ENCODE measurements at places on chromosomes 11 and 22.

DNA sequence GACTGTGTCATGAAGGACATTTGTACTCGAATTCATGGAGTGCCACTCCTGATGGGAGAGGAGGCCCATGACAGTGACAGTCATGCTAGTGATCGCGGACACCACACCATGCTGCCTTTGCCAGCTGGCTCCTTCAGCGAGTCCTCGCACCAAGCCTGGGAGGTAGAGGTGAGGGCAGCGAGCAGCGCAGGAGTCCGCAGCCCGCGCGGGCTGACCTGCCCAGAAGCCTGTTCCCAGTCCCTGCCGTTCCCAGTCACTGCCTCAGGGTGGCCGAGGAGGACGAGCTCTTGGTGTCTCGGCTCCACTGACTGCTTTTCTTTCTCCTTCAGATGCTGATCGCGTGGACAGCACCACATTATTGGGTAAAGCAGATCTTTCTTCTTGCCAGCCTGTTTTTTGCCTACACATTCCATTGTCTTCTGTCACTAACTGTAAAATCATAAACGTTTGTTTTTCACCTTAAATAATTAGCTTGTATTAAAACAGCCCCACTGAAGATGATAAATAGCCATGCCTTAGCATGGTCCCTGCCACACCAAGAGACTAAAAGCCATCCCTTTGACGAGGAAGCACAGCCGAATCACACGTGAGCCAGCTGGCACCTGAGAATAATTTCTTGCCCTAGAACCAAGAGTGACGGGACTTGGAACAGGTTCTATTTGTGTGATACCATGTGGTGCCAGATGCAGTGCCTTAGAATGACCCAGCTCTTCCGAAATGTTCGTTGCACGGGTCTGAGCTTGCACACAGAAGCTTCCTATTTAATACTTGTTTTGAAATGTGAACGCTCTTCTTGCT lies 25.5 kb downstream of the FAM118A start:
- DNase-seq, result no peak

DNA sequence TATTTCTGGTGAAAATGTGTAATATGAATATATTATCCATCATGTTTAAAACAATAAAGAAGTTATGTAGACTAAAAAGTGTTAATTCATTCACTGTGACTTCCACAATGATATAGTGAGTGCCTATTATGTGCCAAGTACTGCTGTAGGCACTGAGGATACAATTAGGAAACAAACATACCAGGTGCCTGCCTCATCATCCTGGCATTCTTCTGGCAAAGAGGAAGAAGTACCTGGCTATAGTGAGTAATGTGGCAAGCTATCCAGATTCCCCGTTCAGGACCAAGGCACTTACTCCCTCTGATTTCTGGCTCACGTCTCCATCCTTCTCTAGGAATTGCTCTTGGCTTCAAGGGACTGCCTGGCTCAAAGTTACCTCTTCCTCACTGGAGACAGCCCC lies 77.5 kb upstream of the CLMP start:
- peak; percentile 62 for DNase-seq

- DNase-seq, result peak; percentile 56
Observed at GRCh38 chr22:20456064-20456721, 18.6 kb upstream of the SCARF2 start.

- no peak for DNase-seq
Observed at GRCh38 chr22:26712158-26712557, 54.8 kb downstream of the MIAT start.

DNA sequence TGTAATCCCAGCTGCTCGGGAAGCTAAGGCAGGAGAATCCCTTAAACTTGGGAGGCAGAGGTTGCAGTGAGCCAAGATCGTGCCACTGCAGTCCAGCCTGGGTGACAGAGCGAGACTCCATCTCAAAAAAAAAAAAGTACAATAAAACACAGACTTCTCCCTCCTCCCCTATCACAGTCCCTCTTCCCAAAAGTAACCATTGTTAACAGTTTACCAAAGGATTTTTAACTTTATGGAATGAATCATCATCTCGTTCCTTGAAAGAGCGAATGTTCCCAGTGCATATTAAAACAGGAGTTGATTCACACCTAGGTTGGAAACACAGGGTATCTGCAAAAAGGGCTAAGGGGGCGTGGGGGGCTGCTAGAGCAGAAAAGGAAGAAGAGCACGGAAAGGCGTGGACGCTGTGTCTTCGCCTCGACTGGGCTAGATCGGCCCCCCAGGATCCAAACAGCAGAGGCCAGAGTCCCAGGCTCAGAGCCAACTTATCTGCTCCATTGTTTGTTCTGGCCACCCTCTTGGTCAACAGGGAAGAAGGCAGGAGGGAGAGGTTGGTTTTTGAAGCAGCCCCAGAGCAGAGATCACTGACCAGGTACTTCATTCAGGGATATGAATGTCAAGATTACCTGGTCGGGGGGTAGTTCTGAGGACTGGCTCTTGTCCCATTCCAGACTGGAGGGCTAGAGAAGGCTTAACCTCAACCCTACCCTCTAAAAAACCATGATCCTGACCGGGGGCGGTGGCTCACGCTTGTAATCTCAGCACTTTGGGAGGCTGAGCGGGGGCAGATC lies 2.1 kb upstream of the AHNAK start:
- peak; percentile 70 for DNase-seq

DNA sequence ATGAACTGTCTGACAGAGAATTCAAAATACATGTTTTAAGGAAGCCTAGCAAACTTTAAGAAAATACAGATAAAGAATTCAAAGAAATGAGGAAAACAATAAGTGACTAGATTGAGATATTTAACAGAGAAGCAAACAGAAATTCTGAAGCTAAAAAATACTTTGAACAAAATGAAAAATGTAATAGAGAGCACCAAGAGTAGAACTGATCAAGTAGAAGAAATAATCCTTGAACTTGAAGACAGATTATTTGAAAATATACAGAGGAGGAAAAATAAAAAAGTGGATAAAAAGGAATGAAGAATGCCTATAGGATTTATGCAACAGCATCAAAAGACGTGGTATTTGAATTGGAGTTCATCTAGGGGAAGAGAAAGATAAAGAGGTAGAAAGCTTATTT lies 101.9 kb upstream of the OR4B1 start:
- no peak for DNase-seq

DNA sequence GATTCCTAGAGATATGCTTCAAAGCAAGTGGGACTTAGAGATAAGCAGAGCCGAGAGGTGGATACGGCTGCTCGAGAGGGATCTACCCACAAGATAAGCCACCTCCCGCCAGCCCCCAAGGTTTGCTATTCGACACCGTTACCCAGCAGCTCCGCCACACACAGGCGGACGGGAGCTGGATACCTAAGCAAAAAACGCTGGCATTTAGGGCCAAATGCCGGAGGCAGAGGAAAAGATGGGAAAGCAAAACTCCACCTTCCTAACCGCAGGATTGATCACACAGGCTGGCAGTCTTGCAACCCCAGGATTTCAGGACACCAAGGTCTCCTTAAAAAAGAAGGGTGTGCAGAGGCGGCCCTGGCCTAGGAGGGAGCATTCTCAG lies 709 bp downstream of the FTH1 start:
- DNase-seq, result no peak

DNA sequence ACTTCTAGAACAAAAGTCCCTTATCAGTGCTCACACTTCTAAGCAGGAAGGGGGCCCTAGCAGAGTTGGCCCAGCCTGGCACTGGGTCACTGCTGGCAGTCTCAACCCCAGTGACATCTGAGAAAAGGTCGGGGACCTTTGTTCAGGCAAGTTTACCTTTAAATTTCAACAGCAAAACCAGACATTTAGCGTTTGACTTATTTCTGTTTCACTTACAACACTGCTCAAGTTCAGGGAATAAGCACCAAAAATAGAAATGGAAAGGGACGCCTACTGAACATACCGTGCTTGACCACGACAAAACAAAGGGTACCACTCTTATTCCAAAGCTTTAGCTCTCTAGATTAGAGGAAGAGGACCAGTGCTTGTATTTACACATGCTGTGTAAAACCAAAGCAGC lies 26.2 kb downstream of the PITPNB start:
- DNase-seq, result no peak

- no peak for DNase-seq
Observed at GRCh38 chr11:76234416-76235232, 28.3 kb upstream of the WNT11 start.

GRCh38 chr22:18042685-18043084 lies 18.3 kb upstream of the MICAL3 start:
- DNase-seq, result no peak

DNA sequence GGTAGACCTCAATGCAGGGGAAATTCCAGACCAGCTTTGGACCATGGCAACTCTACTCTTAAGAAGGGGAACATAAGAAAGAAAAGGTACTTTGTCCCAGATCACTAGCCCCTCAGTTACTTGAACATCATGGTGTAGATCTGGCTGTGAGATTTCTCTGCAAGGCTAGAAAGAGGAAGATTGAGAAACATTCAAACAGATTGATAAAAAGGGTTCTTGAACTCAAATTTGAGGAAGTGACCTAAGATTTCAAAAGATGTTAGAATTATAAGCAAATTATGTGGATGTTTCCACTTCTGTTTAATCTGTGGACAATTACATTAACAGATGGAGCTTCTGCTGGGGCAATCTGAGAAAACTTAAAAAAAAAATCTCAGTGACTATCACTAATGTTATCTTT lies 21.8 kb upstream of the UPB1 start:
- no peak for DNase-seq

- DNase-seq, result no peak
Observed at GRCh38 chr11:126118806-126119205, 56.1 kb upstream of the CDON start.

DNA sequence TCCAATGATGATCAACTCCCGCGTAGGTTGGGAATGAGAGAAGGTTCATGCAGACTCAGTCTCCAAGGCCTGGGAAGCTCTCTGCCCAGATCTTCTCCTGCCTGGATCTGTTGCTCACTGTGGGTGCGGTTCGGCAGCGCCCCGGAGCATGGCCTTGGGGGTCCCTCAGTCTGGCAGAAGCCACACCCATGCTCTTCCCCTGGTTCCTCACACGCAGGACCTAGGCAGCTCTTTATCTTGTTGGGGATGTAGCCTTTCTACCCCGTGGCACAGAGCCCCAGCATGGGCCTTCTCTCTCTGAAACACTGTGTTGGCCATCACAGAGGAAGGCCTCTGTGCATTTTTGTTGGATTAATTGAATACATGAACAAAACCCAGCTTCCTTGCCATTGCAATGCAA lies 1461.6 kb downstream of the BRD1 start:
- DNase-seq, result no peak

GRCh38 chr11:69303427-69303826 lies 9.5 kb downstream of the MYEOV start:
- no peak for DNase-seq

- no peak for DNase-seq
Observed at GRCh38 chr11:75014129-75014528, 25.4 kb downstream of the NEU3 start.

GRCh38 chr22:39490135-39490798 lies 11.8 kb upstream of the MIEF1 start:
- DNase-seq, result peak; percentile 85

DNA sequence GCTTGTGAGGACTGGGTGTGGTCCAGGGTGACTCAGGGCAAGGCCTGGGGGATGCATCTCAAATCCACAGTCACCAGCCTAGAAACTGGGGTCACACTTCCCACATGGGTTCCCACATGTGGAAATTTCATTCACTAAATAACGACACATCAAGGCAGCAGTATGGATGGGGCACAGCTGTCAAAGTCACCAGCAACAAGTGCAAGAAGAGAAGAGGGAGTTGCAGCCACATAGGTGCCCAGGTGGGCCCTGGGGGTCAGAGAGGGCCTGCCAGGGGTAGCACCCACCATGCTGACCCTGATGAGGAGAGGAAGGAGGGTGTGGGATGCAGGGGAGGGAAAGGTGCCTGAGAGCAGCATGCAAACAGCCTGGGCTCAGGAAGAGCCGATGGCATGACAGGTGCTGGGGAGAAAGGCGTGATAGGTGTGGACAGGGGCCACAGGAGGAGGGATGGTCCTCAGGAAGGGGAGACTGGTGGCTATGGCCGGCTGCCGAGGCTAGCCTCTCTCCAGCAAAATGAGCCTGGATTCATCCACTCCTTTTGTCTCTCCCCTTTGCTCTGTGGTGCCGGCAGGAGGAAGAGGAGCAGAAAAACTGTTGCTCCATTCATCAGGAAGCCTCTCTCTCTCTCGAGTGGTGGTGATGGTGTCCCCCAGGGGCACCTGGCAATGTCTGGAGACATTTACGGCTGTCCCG lies 22.3 kb downstream of the DGCR6L start:
- no peak for DNase-seq

DNA sequence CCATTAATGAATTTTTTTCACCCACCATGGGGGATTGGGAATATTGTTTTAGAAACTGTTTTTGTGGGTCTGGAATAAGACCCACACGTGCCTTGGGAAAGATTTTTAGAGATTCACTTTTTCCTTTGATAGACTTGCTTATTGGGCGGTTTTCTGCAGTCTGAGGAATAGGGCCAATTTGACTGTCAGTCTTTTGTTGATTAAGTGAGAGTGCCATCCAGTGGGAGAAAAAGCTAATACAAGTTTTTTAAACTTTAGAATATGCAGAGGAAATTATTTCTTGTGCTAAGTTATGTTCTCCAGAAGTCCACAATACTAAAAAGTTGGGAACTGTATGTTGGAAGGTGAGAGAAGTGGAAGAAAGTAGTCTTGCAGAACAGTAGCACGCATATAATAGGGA lies 56.1 kb downstream of the PRMT3 start:
- peak; percentile 58 for DNase-seq

GRCh38 chr11:73326929-73327811 lies 19.1 kb downstream of the ARHGEF17 start:
- DNase-seq, result no peak

DNA sequence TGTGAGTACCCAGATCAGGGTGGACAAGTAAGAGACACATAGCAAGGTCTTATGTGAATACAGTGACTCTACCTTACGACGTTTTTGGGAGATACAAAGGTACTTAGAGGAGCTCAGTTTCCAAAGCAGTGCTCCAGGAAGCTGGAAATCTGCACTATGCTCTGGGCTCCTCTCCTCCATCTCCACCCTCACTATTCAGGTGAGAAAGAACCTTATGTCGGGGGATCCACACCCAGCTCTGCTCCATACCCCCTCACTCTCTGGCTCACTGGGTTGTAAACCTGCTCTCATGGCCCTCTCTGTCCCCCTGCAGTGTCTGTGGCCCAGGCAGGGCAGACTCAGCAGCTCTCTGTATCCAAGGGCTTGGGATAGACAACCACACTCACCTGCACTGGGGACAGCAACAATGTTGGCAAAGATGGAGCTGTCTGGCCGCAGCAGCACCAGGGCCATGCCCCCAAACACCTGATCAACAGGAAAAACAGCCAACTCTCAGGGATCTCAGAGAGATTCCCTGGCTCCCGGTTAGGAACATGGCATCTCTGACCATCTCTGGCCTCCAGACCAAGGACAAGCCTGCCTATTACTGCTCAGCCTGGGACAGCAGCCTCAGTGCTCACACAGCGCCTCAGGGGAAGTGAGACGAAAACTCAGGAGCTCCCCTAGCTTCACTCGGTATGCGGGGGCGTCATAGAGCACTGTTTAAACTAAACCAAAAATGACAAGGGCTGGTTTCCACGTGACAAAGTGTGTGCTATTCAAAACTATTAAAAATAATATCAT lies 60.9 kb upstream of the TOP3B start:
- no peak for DNase-seq

- no peak for DNase-seq
Observed at GRCh38 chr11:2512431-2513407, 67.9 kb downstream of the KCNQ1 start.

- peak; percentile 91 for DNase-seq
Observed at GRCh38 chr11:34653851-34654482, 33.1 kb downstream of the EHF start.
